A549 treated with dexamethasone at 1 μM for 4 hours (cell line): ENCODE measurements at places on chromosomes 7 and 10. TPM values are rescaled to one million over a fixed set of nuclear protein-coding genes. Genes with fewer than 3 reads are reported as not detected.

Gene SDK1
- 0.50 to 0.98 TPM (median 0.68 TPM) in 5 replicates for total RNA-seq

Gene PLA2G12B
- total RNA-seq: not detected in 5 replicates

Gene FAS
- 28.0 to 31.4 TPM (median 30.5 TPM) in 5 replicates for total RNA-seq

Gene NME8
- total RNA-seq: not detected in 5 replicates

Gene COBL
- total RNA-seq: 3.2 to 4.5 TPM (median 4.2 TPM) in 5 replicates

Gene PAPSS2
- 16.5 to 23.7 TPM (median 20.8 TPM) in 5 replicates for total RNA-seq

Gene OR13A1
- 0.04 to 0.05 TPM in 2 of 5 replicates, not detected in the others for total RNA-seq

Gene ACTL6B
- not detected in 5 replicates for total RNA-seq
